ENCODE measurements at places on chromosomes 4 and X.

DNA sequence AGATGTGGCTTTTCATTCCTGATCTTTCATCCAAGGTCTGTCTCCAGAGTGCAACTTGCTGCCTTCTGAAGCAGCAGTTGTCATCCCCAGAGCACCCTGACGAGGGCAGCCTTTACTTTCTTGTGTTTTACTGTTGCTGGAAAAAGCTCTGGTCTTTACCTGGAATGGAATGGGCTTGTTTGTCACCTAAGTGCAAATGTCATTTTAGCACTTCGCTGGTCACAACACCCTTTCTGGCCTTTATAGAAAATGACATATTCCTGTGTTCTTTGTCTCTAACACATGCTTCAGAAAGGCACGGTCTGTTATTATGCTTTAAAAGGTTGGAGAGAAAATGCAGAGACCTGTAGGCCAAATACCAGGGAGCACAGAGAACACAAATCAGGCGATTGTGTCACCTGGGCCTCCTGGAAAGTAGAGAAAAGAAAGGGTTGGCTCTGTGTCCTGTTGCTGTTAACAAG, 332.7 kb upstream of the IGFBP7 start:
- DNase-seq = no peak

DNA sequence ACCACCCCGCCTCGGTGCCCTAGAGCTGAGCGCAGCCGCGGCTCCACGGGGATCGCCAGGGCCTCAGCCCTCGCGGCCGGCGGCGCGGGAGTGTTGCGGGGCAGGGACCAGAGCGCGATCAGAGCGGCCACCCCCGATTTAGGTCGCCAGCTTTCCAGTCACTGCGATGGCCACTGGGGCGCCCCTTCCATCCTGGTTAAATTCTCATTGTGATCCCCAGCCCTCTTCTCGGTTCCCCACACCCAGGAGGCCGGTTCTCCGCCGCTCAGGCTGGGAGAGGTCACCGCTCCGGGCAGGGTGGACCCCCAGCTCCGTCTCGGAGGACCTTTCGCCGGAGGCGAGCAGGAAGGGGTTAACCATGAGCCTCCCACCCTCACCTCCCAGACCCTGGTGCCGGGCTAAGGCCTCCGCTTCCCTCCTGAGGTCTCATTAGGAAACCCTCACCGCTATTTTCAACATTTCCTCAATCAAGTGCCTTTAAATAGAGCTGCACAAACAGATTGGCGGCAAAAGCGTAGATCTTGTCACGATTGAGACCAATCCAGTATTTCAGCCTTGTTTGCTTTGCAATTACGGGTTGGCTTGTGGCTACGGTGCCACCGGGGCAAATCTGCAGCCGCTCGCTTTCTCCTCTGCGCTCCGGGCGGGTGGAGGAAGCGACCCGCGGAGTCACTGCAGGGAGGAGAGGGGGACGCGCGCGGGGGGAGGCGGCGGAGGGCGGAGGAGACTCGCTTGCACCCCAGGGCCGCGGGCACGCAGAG, 8.3 kb upstream of the HAND2 start:
- DNase-seq = no peak

- DNase-seq = no peak
Measured at GRCh38 chr4:4582653-4583052, 40.8 kb upstream of the STX18 start.

DNA sequence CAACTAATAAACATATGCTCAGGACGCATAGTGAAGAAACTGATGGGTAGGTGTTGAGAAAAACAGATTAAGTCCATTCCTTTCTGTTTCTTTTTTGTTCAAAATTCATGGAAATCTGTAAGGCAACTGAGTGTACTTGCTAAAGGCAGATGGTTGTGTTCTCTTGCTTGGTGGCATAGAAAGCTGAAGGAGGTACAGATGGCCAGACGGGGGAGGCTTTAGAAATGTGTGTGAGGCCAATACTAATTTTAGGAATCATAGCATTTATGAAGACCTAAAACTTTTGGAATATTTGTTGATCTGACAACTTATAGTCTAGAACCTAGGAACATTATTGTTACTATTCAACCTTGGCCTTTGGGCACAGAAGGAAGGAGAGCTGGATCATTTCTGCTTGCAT, 56.8 kb upstream of the EMCN start:
- no peak for DNase-seq

DNA sequence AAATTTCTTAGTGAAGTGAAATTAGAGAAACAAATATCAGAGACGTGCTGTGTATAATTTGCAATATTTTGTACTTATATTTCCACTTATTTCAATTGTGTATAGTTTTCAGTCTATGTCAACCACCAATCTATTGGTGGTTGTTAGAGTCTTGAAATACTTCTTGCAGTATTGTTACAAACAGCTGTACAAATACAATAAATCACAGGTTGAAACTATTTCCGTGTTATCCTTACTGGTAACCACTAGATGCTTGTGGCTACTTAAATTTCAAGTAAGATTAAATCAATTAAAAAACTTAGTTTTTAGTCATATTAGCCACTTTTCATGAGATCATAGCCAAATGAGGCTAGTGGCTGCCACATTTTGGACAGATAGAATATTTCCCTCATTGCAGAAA, 520.5 kb downstream of the GBA3 start:
- DNase-seq = no peak

DNA sequence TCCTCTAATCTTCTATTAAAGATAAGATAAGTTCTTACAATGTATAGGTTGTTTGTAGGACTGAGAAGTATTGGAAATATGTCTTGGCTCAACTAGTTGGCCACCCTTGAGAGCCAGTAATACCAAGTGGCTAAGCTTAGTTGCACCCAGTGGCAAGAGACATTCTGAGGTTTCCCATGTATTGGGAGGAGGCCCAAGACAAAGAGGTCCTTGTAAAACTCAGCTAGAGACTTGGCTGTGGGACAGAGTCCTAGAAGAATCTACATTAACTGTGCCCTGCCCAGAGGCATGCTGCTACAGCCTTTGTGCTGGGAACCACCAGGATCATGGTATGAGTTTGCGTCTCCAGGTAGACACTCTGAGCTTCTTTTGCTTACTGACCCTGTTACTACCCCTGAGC, 41.9 kb upstream of the SLC4A4 start:
- DNase-seq = no peak

DNA sequence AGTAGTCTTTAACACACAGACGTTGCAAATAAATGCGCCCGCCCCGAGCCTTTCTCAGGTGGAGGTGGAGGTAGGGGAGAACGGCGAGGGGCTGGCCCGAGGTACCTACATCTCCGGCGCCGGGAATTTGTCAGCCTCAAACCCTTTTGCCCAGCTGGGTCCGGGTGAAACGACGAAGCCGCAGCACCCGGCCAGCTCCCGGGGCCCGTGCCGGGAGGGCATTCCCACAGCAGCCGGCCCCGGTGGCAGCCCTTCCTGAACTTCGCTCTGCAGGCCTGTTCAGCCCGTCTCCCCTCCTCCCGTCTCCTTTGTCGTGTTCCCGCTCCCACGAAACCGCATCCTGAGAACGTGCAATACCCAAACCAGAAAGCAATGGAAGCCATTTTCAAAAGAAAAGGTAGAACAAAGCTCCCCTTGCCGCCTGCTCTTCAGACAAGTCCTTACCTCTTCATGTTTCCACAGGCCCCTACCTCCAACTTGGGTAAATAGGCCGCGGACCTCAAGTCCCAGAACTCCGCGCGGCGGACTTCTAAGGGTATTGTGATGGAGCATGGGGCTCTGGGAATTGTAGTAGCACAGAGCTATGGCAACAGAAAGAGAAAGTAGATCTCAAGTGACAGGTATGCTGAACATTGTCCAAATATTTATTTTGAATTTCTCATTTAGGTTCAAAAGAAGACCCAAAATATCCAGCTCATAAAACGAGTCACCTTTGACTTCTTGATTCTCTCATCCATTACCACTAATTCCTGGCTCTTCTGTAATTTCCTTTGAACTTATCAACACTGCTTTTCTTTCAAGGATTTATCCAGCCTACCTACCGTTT, at the start of gene RBM41:
TSS of gene RBM41 (minus strand) at position 501 of the 826 bp plus-strand sequence. CDS start at position 452, 49 bp downstream.
- DNase-seq = peak; percentile 44

DNA sequence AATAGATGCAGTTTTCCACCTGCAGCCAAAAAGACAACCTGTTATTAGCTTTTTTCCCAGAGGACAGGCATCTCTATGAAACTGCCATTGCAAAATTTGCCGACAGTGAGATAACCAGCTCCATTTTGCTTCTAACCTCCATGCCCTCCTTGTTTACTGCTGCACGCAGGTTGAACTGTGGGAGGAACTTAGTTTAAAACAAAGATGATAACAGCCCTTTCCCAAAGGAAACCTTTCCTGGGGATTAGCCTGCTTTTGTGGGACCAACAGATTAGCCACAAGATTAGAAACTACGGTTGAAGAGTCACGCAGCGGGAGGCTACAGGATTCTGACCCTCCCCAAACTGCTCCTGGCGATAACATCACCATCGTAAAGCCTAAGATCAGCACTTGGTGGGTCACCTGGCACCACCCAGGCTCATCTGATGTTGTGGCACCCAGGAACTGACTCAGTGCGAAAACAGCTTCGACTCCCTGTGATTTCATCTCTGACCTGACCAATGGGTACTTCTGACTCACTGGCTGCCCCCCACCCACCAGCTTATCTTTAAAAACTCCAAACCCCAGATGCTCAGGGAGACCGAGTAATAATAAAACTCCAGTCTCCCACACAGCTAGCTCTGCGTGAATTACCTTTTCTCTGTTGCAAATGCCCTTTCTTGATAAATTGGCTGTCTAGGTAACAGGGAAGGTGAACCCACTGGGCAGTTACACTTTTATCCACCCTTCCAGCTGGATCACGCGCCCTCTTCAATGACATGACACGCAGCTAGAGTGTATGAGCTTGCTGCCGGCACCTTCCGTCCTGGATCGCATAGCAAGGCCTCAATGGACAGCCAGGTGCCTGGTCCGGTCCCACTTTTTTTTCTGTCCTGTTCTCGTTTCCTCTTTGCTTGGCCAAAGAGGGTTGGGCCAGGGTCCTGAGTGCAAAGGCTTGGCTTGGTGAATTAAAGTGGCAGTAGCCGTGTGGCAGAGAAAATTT, 27.2 kb downstream of the NOP14 start:
- no peak for DNase-seq

All from GDM1 (cell line).